ENCODE measurements at places on chromosomes 5 and 9.

DNA sequence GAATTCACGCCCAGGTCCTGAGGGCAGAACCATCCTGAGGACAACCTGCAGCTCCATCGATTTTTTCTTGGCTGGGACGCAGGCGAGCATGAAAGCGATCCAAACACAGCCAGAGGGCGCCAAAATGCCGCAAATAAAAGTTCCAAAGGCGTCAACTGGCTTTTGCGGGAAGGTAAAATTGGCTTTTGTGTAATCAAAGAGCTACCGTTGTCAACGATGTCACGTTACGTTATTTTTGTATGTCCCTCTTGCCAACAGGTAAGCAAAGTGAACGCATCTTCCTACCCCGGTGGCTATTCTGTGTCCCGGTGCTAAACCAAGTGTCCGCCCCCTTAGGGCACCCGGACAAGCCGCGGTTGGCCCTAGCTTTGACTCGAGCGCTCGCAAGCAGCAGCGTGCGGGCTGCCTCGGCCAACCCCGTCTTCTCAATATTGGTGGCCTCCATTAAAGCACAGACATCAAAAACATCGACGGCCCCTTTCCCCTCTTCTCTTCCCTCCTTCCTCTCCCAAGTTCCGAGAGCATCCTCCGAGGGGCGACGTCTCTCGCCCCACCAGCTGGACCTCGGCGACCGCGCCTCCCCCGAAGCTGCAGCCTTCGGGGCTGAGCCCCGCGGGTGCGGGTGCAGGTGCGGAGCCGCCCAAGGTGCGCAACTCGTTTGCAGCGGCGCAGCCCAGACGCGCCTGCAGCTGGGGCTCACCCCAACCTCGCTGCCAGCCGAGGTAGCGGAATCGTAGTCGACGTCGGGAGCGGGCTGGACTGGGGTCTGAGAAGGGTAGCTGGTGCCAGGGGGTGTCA lies 1.1 kb upstream of the BASP1 start:
- peak; percentile 70 for DNase-seq

GRCh38 chr5:14945450-14945849 lies 73.9 kb upstream of the ANKH start:
- DNase-seq, result no peak

DNA sequence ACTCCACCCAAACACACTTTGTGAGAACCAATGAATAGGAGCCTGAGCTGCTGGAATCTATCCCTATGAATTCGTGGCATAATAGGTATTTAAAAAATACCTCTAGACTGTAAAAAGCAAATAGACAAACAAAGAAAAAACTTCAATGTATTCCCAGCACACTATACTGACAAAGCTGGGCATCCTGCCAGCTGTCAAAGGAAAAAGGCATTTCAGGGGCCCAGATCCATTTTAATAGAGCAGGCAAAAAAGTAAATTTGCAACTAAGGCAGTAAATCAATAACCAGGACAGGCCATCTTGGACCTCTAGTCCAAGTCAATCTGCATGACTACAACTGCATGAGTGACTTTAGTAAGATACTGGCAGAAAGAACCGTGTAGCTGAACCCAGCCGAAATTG lies 25.6 kb upstream of the LARP1 start:
- no peak for DNase-seq

- DNase-seq, result no peak
These were observed 3.7 kb upstream of the NIPAL4 start for GRCh38 chr5:157456301-157456700.

DNA sequence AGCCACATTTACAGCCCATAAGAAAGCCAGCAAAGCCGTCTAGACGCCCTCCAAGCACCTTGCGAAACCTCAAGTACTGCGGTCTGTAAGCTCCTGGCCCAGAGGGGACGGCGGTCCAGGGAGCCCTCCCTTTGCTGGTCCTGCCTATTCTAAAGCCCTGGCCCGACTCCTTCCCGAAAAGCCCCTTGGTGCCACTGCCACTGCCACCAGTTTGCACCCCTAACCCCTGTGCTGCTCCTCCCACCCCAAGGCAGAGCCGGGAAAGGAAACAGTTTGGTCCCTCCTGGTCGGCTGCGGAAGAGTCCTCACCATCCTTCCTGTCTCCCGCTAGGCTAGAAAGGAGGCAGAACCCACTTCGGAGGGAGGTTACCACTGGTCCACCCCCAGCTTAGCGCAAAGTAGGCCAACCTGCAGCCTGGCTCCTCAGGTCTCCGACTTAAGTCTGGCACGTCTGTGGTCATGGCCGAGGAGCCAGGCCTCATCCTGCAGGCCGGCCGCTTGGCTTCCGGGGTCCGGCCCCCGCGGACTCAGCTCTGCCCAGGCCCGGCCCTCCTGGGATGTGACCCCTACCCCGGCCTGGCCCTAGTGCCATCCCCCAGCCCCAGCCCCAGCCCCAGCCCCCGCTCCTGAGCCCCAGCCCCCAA lies 916 bp downstream of the TOR1A start:
- DNase-seq, result peak; percentile 38

DNA sequence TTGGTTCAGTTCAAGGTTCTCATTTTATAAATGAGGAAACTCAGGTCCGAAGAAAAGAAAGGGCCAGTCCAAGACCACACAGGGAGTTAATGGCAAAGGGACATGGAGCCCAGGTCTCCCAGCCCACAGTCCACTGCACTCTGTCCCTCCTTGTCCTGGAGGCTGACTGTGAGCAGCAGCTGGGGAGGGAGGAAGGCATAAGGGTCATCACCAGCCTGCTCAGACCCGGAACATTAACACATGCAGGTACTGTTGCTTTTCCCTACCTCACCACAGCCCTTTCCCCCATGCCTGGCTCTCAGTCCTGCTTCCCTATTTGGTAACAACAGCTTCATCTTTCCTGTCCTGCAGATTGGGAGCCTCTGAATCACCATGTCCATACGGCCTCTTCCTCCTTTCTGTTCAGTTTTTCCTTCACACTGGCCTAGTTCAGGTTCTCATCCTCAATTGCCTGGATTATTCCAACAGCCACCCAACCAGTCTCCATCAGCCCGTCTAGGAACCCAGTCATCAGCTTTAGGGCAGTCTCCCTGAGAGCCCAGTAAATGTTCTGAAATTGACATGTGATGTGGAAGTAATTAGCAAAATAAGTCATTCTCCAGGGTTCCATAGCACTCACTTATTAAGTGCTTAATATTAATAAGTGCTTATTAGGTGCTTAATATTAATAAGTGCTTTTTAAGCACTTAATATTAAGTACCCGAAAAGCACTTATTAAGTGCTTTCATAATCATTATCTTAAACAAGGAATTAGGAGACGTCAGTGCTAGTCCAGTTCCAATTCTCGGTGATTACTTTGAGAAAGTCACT lies 4.3 kb downstream of the GPX3 start:
- no peak for DNase-seq

- DNase-seq, result no peak
These were observed 242.6 kb upstream of the MSX2 start for GRCh38 chr5:174481737-174482136.

DNA sequence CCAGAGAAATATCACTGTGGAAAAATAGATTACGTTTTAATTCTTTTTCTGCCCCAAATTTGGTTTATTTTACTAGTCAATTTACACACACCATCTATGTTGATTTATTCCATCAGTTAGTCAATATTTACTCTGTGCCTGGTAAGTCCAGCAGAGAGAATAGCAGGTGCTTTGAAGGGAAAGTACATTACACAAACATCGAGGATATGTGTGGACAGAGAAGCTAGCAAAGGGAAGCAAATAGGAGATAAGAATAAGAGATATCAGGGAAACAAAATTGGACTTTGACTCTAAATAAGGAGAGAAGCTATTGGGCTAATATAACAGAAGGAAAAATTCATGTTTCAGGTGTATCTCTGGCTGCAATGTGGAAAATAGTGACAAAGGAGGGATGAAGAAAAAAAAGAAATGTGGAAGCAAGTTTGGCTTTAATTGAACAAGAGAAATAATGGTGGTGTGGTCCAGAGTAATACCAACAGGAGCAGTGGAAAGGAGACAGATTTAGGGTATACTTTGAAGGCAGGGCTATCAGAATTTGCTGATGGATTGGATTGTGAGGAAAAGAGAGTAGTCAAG lies 587.7 kb upstream of the CDH6 start:
- DNase-seq, result no peak

DNA sequence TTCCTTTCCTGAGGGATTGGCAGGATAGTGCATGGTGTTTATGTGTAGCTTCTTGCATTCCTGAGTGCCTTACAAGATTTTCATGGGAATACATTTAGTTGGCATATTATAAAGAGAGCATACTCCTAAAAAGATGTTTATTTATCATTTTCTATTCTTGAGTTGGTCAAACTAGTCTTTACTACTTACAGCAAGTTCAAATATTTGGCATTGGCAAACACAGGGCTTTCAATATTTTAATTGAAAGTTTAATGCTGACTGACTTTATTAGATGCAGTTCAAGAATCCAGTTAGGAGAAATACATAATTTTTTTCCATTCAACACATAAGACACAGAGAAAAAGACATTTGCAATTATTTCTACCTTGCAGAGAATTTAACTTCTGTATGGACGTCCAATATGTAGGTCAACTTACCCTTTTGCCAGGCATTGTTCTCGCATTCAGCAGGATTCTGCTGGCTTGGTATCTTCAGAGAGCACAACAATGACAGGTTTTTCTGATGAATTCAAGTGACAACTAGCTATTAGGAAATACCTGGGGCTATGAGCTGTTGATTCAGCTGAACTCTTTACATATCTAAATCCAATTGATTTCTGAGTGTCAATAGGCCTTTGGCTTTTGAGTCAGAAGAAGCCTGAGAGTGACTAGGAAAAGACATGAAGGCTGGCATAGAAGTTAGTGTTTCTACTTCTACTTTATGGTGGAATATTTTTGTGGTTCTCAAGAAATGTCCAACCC lies 129.6 kb downstream of the LURAP1L start:
- no peak for DNase-seq

GRCh38 chr5:53080271-53080670 lies 29.3 kb downstream of the MOCS2 start:
- DNase-seq, result no peak

DNA sequence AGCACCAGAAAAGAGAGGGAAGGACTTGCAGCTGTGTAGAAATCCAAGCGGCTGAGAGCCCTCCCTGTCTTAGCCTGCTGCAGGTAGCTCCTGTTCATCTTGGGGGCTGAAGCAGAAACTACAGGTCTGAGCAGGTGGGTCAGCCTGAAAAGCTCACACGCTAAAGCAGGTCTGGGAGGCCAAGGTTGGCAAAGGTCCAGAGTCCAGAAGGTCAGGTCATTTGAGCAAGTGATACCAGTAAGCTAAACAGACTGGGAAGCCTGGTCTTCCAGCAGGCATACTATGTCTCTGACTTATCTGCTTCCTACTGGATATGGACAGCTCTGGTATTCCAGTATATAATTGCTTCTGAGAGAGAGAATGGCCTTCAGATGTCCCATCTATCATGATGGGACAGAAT lies 26.2 kb downstream of the PTCD2 start:
- DNase-seq, result no peak

DNA sequence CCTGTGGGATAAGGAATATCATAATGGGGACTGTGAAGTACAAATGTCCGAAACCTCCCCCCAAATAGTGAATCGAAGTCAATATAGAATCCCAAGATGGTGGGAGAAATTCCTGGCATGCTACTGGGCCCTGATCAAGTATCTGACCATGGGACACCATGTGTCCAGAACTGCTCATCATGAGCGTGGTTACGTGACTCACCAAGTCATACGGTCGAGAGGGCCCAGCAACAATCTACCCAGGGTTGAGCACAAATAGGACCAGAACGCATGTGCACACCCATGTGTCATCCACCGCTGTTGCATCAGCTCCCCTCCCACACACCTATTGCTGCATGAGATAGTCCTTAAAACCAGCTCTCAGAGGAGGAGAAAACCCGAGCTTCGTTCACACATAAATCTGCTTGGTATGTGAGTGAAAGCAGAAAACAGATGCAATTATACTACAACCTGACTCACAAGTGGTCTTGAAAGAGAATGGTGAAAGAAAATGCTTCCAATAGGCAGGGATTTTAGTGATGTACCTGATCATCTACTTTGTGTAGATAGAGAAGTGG lies 353.2 kb downstream of the CWC27 start:
- peak; percentile 79 for DNase-seq

DNA sequence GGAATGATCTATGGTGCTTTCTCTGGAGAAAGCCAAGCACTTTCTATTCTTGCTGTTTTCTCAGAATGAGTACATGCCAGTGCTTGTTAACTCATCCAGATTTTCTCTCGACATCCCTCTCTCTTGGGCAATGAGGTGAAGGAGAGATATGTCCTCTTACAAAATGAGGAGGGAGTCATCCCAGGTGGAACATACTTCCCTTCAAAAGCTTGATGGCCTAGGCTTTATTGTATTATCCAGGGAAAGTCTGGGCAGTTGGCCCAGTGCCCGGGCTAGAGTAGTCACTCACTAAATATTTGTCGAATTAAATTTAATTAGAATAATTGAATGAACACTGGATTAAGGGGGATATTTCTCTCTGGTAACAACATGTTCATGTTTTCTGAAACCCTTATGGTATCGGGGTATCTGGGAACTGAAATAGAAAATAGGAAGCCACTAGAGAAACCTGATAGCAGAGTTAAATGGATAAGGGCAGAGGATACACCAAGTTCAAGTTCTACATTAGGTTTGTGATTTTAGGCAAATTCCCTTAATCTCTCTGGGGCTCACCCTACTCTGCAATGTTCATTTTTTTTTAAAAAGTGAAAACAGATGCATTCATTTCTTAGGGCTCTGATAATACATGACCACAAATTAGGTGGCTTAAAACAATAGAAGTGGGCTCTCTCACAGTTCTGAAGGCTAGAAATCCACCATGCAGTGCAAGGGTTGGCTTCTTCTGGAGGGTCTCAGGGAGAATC lies 99.6 kb downstream of the LIFR start:
- no peak for DNase-seq

- DNase-seq, result peak; percentile 84
These were observed 555.8 kb upstream of the CLINT1 start for GRCh38 chr5:158414780-158415179.

DNA sequence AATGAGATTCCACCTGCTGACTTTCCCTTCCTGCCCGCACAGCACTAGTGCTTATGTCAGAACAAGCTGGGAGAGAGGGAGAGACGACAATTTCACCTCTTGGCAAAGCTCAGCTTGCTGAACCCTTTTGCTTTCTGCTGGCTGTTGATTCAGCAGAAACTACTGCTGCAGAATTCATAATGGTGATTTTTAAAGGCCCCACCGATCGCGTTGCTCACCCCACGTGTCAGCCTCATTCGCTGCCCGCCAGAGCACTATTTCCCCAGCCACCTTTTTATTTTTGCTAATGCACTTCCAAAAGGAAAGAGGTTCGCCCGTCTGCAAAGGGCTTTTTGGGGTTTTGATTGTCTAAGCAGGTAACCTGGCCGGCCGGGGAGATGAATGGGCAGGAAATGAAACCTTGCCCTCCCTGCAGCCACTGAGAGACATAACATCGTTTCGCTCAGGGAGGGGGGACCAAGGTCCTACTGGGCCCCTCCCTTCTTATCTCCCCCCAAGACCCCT lies 1.3 kb downstream of the PPP2R2B start:
- DNase-seq, result no peak

All from AG10803 (cell line).